ENCODE measurements at places on chromosomes 1 and 21.
A peak's percentile ranks its signal among the peaks of the same experiment; 100 is the strongest.

DNA sequence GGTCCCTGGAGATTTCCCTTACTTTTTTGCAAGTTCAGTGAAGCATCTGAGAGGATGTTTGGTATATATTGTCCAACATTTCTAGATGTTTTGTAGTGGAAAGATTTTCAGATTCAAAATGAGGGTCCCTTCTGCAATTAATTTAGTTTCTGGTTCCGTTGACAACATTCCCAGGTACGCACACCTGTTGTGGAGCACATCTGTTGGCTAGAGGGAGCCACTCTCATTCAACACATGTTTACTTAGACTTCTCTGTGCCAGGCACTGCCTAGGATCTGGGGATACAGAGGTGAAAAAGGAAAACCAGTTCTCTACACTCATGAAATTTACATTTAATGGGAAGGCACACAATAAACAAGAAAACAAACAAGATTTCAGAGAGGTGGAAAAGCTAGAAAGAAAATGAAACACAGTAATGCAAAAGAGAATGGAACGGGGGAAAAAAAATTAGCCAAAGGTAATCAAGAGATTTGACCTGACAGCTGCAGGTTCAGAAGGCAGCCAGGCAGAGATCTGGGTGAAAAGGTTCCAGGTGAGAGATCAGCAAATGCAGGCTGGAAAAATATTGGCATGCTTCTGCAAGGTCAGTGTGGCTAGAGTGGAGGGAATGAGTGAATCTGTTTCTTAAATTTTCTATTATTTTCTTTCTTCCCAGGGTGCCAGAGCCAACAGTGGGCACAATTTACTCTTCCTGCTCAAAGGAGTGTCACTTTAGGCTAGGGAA, 48.4 kb upstream of the KAZN start:
- no peak for DNase-seq

GRCh38 chr1:24925082-24925779, 4.8 kb downstream of the RUNX3 start:
- DNase-seq: peak; percentile 81

DNA sequence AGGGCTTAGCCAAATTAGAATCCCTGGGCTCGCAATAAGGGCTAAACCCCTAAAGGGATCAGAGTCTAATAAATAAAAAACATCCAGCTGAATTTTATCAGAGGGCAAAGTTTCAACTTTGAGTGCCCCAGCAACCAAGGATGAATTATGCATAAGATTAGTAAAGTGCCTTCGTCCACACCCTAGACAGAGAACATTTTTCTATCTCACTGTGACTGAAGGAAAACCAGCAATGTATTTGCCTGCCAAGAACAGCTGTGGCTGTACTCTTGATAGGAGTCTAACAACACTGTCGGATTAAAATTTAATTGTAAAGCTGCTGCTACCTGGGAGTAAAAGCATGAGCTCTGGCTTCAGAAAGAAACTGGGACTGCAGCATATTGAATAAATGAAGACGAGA, 23.3 kb downstream of the WNT2B start:
- DNase-seq: no peak

GRCh38 chr1:45545019-45545493, 5.6 kb upstream of the AKR1A1 start:
- no peak for DNase-seq

- no peak for DNase-seq
These were observed 367.3 kb downstream of the SMYD3 start for GRCh38 chr1:246139745-246140182.

DNA sequence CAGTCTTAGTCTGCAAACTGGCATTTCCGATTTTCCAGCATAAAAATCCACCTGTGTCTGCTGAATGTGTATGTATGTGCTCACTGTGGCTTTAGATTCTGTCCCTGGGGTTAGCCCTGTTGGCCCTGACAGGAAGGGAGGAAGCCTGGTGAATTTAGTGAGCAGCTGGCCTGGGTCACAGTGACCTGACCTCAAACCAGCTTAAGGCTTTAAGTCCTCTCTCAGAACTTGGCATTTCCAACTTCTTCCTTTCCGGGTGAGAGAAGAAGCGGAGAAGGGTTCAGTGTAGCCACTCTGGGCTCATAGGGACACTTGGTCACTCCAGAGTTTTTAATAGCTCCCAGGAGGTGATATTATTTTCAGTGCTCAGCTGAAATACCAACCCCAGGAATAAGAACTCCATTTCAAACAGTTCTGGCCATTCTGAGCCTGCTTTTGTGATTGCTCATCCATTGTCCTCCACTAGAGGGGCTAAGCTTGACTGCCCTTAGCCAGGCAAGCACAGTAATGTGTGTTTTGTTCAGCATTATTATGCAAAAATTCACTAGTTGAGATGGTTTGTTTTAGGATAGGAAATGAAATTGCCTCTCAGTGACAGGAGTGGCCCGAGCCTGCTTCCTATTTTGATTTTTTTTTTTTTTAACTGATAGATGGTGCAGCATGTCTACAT, 2.5 kb upstream of the OLFML3 start:
- no peak for DNase-seq

DNA sequence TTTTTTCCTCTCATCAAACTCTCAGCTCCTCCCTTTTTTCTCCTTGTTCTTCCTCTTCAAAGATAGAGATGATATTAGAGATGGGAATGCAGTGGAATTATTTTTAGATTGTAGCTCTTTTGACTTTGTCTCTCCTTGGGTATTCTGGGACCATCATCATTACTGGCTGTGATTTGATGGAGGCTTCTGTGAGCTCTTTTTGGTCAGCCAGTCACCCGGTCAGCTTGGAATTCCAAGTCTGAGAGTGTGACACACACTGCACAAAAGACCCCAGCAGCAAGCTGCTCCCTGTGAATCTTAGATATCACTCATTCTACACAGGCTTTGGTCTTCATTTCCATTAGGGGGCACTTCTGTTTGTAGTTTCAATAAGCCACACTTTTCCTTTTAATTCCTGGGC, 51.6 kb upstream of the NEK7 start:
- DNase-seq: no peak

GRCh38 chr1:25889470-25889869, 14.0 kb upstream of the PAQR7 start:
- no peak for DNase-seq

DNA sequence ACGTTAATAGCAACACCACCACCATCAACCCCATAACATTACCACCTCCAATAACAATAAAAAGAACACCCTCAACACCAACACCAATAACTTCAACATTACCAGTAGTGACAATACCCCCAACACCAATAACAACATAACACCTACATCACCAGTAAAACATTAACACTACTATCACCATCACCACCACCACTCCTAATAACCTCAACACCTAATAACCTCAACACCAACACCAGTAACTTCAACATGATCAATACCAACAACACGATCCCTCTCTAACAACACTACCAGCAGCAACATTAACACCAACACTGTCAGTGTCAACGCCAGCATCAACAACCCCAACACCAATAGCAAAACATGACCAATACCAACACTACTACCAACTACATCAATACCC, 57.2 kb downstream of the TAS1R2 start:
- no peak for DNase-seq

DNA sequence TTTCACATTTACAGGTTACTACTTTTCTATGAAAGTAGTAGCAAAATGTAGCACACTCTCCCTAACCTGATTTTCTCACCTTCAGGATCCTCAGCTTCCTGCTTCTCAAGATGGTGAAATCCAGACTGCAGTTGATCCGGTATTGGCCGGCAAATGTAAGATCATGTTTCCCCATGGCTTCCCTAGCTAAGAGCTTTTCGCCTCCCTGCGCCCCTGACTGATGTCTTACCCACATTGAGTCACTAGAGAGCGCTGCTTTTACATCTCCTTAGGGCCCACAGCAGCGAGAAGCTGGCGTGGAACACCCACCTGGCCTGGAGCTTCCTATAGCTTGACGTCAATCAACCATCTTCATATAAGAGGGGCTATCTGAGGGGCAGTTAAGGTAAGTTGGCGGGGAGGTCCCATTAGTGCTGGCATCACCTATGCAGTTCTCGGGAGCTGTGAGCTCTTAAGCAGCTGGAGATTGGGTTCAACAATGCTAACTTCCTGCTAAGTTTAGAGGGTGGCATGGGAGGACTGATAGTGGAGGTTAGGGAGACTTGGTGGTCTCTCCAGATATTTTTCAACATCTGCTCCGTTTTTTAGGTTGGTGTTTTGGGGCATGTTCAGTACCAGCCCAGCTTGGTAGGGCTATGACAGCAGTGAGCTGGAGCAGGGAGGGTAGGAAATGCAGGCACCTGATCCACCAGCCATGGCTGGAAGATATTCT, 5.5 kb downstream of the PTPN7 start:
- no peak for DNase-seq

- DNase-seq: no peak
These were observed 52.4 kb upstream of the SLFNL1 start for GRCh38 chr1:41073971-41074370.

DNA sequence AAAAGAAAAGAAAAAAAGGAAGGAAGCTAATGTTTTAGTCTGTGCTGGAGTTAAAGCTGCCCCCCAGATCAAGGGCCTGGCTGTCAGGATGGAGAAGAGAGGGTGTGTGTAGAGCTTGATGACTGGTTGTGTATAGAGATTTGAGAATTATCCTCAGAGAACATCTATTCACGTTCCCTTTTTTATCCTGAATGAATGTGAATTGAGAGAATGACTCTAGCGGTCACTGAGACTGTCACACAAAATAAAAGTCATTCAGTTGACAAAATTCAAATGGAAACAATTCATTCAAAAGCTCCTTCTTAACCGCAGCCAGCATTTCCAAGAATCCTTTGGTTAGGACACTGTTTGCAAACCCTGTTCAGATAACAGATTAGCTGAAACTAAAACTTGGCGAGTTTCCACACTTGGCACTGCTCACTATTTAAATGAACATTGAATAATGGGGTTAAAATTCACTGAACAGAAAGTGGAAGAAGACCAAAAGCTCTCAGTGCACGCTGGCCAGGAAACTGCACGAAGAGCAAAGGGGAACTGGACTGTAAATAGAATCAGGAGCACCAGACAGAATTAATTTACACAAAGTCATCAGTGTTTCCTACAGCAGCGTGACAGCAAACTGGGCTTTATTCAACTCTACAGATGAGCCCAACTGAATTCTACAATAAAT, 13.6 kb upstream of the FAM89A start:
- DNase-seq: no peak

DNA sequence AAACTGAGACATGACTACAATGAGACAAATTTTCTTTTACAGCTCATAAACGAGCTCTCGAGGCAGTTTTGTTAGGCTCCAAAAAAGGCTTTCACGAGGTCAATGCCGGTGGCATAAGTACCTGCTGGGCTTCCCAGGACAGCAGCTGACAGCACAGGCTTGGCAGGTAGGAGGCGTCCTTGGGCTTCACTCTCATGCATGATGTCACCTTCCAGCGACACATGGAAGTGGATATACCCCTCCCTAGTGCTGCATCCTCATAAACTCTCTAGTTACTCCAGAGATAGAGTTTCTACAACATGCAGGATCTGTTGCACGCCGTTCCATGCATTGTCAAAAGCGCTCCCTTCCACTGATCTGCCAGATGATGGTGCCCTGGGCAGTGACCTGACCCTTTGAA, 112.5 kb upstream of the PAXBP1 start:
- no peak for DNase-seq

- no peak for DNase-seq
These were observed 20.9 kb downstream of the TNN start for GRCh38 chr1:175088525-175088951.

DNA sequence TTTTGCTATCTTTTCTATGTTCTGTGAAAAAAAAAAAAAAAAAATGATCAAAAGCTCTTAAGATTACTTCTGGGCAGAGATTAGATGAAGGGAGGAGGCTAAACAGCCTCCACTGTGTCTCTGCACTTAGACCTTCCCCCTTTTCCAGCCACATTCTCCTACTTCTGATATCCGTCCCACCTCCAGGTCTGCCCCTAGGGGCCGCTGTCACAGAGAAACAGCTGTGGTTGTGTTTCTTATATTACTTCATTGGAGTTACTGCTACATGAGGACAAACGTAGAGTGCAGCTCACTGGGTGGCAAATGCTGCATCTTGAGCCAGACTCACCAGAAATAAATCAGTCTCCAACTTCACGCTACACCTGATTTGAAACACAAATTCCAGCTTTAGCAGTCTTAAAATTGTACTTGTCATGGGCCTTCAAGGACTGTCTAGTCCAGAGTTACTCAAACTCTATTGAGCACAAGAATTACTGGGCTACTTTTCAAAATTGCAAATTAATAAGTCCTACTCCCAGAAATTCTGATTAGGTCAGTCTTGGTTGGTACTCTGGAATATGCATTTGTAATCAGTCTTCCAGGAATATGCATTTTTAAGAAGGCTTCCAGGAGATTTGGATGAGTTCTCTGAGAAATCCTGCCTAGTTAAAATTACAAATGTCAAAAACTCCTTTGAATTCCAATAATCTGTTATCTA, 125.2 kb upstream of the PTBP2 start:
- DNase-seq: no peak

DNA sequence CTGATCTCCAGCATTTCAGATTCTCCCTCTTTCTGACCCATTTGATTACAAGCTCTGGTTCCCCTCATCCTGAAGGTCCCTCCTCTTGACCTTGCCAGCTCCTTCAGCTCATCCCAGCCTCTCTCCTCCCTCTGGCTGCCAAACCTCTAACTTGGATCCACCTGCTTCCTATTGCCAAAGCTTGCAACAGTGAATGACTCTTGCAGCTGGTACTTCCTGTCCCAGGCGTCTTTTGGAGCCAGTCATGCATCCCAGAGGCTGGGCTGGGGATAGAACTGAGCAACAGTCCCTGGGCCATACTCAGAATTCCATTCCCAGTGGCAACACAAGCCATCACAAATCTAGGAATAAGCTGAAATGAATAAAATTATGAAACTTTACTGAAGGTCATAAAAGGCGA, 27.7 kb upstream of the SPOCD1 start:
- no peak for DNase-seq

Data from stimulated activated CD4-positive, alpha-beta T cell treated with anti-CD3 and anti-CD28 coated beads, Interleukin-1b, Interleukin-23, amount 100 ng/mL, for 4 hours (primary cell).